ENCODE measurements at places on chromosomes 7 and 10.

DNA sequence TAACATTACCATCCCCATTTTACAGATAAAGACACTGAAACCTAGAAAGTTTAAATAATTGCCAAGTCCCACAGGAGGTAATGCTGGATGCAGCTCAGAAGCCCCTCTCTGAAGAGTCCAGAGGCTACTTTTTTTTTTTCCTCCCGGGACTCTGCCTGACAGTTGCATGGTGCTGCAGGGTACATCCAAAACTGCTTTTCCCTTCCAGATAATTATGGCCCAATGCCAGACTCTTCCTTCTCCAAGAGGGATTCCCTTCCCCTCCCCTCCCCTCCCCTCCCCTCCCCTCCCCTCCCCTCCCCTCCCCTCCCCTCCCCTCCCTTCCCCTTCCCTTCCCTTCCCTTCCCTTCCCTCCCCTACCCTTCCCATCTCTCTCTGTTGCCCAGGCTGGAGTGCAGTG, 122.9 kb downstream of the LSMEM1 start:
- H3K4me3 ChIP-seq = no peak overlapping the region
- no peak overlapping the region for H3K27ac ChIP-seq
- H3K27me3 ChIP-seq = no peaks in the 10 kb centered on the region
- DNase-seq = no peak
- H3K4me1 ChIP-seq = no peaks in the 10 kb centered on the region

GRCh38 chr7:89042940-89043339, 247.4 kb upstream of the TEX47 start:
- DNase-seq = no peak
- H3K27ac ChIP-seq = no peak overlapping the region
- H3K4me3 ChIP-seq = no peak overlapping the region
- H3K27me3 ChIP-seq = no peaks in the 10 kb centered on the region
- H3K36me3 ChIP-seq = no peaks in the 10 kb centered on the region
- H3K4me1 ChIP-seq = no peaks in the 10 kb centered on the region

DNA sequence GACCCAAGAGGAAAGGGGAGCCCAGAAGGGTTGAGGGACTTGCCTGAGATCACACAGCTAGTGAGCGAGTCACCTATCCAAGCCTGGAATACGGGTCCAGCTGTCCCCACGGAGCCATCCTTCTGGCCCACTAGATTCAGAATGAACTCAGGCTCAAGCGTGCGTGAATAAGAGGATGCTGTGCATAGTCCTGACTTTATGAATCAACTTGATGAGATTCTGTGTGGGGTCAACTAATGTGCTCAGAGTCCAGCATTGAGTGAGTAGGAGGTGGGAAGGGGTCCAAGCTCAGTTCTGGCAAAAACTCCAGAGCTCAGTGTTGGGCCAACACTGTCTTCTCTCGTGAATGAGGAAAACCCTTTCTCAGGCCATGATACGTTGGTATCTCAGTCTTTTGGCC, 41.4 kb downstream of the CAMK1D start:
- no peaks in the 10 kb centered on the region for H3K4me1 ChIP-seq
- H3K36me3 ChIP-seq = no peaks in the 10 kb centered on the region
- DNase-seq = no peak
- H3K27me3 ChIP-seq = no peaks in the 10 kb centered on the region
- no peak overlapping the region for H3K27ac ChIP-seq
- no peak overlapping the region for H3K4me3 ChIP-seq

- no peak overlapping the region for H3K4me3 ChIP-seq
- no peaks in the 10 kb centered on the region for H3K36me3 ChIP-seq
- DNase-seq = peak; percentile 2
- H3K4me1 ChIP-seq = no peaks in the 10 kb centered on the region
Measured at GRCh38 chr7:28062197-28062991, 118.2 kb downstream of the JAZF1 start.

- H3K4me1 ChIP-seq = no peaks in the 10 kb centered on the region
- no peak overlapping the region for H3K27ac ChIP-seq
- H3K27me3 ChIP-seq = no peaks in the 10 kb centered on the region
- H3K4me3 ChIP-seq = no peak overlapping the region
- peaks cover 30% of the 10 kb centered on the region for H3K36me3 ChIP-seq
Measured at GRCh38 chr7:75966190-75966961, 28.0 kb downstream of the TMEM120A start.

DNA sequence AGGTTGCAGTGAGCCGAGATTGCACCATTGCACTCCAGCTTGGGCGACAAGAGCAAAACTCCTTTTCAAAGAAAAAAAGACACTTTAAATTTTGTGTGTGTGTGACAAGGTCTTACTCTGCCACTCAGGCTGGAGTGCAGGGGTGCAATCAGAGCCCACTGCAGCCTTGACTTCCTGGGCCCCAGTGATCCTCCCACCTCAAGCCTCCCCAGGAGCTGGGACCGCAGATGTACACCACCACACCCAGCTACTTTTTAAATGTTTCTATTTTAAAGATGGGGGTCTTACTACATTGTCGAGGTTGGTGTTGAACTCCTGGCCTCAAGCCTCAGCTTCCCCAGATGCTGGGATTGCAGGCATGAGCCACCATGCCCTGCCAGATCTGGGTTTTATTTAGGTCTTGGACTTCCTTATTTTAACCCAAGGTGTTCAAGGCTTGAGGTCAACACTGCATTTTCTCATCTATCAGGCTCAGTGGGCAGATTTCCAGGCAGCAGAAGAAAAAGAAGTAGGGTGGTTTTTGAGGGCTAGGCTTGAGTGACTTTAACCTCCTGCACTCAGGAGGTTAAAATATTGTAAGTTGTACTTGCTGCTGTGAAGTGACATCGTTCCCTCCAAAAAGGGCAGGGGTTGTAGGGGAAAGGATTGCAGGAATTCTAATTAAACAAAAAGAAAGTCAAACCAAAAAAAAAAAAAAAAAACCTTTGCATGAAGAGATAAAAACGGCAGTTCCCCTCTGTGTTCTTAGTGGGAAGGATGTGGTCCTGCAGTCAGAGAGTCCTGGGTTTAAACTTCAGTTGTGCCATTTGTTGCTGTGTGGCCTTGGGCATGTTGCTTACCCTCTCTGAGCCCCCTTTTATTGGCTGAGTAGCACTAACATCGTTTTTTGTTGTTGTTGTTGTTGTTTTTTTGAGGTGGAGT, 71.5 kb downstream of the CARD11 start:
- no peaks in the 10 kb centered on the region for H3K27me3 ChIP-seq
- DNase-seq = no peak
- H3K27ac ChIP-seq = peak overlapping the region; percentile 37

DNA sequence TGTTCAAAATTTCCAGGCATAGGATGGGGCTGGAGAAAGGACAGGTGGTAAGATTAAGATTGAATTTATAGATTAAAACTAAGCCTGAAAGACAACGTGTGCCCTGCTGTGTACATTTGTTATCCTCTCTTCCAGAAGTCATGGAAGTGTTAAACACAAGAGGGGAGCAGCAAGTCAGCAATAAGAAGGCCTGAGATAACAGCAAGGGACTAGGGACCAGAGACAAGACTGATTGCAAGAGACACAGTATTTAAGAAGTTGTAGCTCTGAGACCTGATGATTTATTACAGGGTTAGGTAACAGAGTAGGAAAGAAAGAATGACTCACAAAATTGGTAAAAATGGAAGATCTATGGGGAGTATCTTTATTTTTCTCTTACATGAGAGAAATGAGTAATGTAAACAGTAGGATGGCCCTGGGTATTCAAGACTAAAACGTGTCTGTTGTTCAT, 55.7 kb upstream of the COL1A2 start:
- no peaks in the 10 kb centered on the region for H3K4me1 ChIP-seq
- no peak for DNase-seq
- no peak overlapping the region for H3K4me3 ChIP-seq
- no peak overlapping the region for H3K27ac ChIP-seq

DNA sequence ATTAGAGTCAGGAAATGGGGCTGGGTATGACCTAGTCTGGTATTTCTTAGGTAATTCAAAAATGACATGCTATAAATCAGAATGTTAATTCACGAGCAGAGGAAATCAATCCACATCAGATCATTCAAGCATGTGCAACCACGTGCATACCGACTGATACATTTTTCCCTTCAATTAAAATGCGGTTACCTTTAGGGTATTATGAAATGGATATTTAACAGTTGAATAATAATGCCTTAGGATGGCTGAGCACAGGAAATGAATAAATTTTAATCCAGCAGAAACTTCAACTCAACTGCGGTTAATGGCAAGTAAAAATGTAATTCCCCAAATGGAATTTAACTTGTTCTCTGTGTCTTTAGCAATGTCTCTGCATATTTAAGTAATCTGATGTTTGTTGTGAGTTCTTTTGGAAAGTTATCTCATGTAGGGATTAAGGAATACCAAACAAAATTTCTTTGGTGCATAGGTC, 9.2 kb downstream of the CPA2 start:
- no peak overlapping the region for H3K4me3 ChIP-seq
- no peaks in the 10 kb centered on the region for H3K27me3 ChIP-seq
- no peak for DNase-seq

- no peaks in the 10 kb centered on the region for H3K36me3 ChIP-seq
- H3K27me3 ChIP-seq = no peaks in the 10 kb centered on the region
- DNase-seq = no peak
- H3K4me1 ChIP-seq = no peaks in the 10 kb centered on the region
- H3K4me3 ChIP-seq = no peak overlapping the region
Measured at GRCh38 chr7:84336766-84337165, 142.2 kb upstream of the SEMA3A start.

DNA sequence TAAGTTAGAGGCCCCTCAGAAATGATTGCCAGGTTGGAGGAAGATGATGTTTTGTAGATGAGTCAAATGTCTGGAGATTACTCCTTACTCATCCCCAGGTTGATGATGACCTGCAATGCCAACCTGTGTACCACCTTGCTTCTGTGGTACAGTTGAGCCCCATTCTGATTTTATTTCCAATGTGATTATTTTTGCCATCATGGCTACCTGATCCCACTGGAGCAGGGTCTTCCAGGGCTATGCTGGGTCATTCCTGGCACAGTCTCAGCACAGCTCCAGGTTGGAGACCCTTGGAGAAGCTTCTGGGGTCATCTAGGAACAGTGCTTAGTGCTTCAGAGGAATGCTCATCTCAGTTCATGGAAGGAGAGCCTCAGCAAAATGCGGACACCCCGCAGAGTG, 34.3 kb downstream of the LRRC18 start:
- no peak overlapping the region for H3K4me3 ChIP-seq
- no peaks in the 10 kb centered on the region for H3K36me3 ChIP-seq
- H3K27ac ChIP-seq = no peak overlapping the region
- no peaks in the 10 kb centered on the region for H3K27me3 ChIP-seq
- no peaks in the 10 kb centered on the region for H3K4me1 ChIP-seq

GRCh38 chr7:44264221-44264931, 61.0 kb downstream of the CAMK2B start:
- H3K27ac ChIP-seq = no peak overlapping the region
- no peak for DNase-seq
- H3K27me3 ChIP-seq = no peaks in the 10 kb centered on the region
- no peak overlapping the region for H3K4me3 ChIP-seq
- H3K4me1 ChIP-seq = no peaks in the 10 kb centered on the region

DNA sequence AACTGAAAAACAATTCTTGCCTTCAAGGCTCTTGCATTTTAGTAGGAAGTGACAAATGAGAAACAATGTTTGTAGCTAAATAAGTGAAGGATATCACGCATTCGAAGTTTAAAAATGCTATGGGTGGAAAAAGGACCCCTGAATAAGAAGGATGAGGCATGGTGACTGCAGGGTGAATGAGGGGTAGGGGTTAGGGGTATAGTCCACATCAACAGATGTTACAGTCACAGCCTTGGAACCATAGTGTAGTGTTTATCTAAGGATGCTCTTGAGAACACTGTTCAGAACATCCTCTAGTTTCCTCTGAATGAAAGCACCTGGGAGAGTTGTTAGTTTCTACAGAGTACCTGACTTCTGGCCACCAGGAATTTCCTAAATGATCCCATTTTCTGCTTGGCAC, 157.0 kb downstream of the RELN start:
- H3K4me3 ChIP-seq = no peak overlapping the region
- no peaks in the 10 kb centered on the region for H3K4me1 ChIP-seq
- no peak for DNase-seq
- H3K36me3 ChIP-seq = no peaks in the 10 kb centered on the region
- H3K27me3 ChIP-seq = no peaks in the 10 kb centered on the region

- no peak overlapping the region for H3K4me3 ChIP-seq
- H3K27me3 ChIP-seq = no peaks in the 10 kb centered on the region
Measured at GRCh38 chr7:123658023-123658422, 2.4 kb downstream of the LMOD2 start.

GRCh38 chr10:90871279-90871765, 452 bp upstream of the RPP30 start:
- peaks cover 4% of the 10 kb centered on the region for H3K36me3 ChIP-seq
- peak overlapping the region; percentile 83 for H3K4me3 ChIP-seq
- peaks cover 23% of the 10 kb centered on the region for H3K4me1 ChIP-seq
- peak overlapping the region; percentile 71 for H3K27ac ChIP-seq

- H3K27me3 ChIP-seq = no peaks in the 10 kb centered on the region
- H3K36me3 ChIP-seq = no peaks in the 10 kb centered on the region
- H3K4me3 ChIP-seq = no peak overlapping the region
- H3K4me1 ChIP-seq = no peaks in the 10 kb centered on the region
- no peak for DNase-seq
Measured at GRCh38 chr10:116371737-116372136, 47.5 kb downstream of the CCDC172 start.

- H3K27me3 ChIP-seq = no peaks in the 10 kb centered on the region
- no peak for DNase-seq
- H3K27ac ChIP-seq = no peak overlapping the region
- no peak overlapping the region for H3K4me3 ChIP-seq
Measured at GRCh38 chr7:131020759-131021261, 286.8 kb upstream of the KLF14 start.

- no peaks in the 10 kb centered on the region for H3K27me3 ChIP-seq
- no peaks in the 10 kb centered on the region for H3K4me1 ChIP-seq
- H3K4me3 ChIP-seq = no peak overlapping the region
- no peaks in the 10 kb centered on the region for H3K36me3 ChIP-seq
- DNase-seq = no peak
Measured at GRCh38 chr7:158109364-158110033, 478.1 kb downstream of the PTPRN2 start.

- no peaks in the 10 kb centered on the region for H3K27me3 ChIP-seq
- no peak for DNase-seq
- H3K4me3 ChIP-seq = no peak overlapping the region
- no peaks in the 10 kb centered on the region for H3K36me3 ChIP-seq
- no peaks in the 10 kb centered on the region for H3K4me1 ChIP-seq
Measured at GRCh38 chr10:90817128-90817889, 40.5 kb downstream of the HTR7 start.
